ENCODE measurements at places on chromosomes 11 and 22.
A peak's percentile ranks its signal among the peaks of the same experiment; 100 is the strongest.

DNA sequence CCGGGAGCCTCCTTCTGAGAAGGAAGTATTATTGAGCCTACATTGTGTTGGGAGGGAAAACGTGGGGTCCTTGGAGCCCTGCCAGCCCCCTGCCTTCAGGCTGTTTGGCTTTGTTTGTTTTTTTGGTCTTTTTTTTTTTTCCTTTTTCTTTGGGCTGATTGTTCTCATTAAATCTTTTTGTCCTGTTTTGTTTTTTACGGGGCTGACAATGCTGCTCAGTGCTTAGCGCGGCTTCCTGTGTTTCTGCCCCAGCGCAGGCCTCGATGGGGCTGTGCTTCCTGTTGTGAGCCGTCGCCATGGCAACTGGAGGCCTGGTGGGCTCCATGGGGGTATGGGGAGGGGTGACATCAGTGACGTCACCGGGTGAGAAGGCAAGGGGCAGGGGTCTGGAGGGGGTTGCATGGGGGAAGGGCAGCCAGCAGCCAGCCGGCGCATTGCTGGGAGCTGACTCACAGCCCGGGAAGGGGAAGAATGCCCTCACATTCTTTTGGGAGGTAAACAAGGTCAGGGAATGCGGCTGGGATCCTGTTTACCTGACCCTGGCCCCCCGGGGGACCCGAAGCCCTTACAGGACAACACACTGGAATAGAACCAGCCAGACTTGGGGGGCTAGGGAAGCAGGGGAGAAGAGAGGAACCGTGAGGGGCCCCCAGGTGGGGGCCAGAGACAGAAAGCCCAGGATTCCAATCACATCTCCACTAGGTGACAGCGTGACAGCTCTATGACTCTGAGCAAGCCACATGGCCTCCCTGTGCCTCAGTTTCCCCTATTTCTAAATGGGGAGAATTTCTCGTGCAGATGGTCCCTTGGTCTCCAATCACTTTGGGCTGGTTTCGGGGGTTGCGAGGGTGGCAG lies 22.2 kb upstream of the CBX7 start:
- peak; percentile 28 for DNase-seq

- DNase-seq = no peak
These were observed 29.8 kb upstream of the LDHA start for GRCh38 chr11:18364495-18365073.

DNA sequence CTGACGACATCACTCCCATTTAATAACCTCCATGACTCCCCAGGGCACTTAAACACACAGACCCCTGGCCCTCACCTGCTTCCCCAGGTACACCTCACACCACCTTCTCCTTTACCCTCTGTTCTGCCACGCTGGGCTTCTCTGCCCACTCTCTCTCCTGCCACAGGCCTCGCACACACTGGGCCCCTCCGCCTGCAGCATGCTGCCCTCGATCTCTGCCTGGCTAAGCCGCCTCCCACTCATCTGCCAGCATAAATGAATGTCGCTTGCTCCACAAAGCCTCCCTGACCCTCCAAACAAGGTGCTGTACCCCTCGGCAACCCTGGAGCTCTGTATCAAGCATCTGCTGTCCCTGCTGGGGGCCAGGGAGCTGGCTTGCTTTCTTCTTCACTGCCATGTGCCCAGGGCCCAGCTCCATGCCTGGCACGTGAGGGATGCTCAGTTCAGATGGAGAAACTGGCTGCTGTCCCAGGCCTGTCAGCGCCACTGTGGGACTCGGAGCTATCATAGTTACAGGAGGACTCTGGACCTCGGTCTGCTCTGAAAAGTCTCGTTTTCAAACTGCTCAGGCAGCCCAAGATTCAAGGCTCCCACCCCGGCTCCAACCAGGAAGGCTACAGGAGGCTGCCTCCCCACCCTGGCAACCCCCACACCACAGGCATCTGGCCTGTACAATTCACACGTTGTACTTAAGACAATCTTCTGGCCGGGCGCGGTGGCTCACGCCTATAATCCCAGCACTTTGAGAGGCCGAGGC lies 11.9 kb downstream of the TTLL1 start:
- no peak for DNase-seq

- no peak for DNase-seq
These were observed 17.2 kb upstream of the CRYBB3 start for GRCh38 chr22:25182131-25183110.

- DNase-seq = no peak
These were observed 50.0 kb downstream of the PIK3C2A start for GRCh38 chr11:17157761-17158160.

GRCh38 chr11:130340671-130341319 lies 26.1 kb upstream of the ZBTB44 start:
- DNase-seq = no peak

DNA sequence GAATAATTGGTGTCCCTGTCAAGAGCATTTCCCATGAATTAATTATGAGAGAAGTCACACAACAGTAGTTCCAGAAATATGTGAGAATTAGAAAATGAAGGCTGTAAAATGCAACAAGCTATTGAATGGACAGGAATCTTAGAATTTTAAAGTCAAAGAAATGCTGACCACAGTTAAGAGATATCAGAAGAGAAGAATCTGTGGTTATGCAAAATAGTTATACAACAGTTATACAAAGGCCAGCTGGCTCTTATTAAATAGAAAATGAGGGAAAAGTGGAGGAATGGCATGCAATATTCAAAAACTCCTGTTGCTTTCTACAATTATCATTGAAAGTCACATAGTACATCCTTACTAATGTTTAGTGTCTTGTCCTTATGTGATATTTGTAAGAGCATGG lies 27.4 kb downstream of the CASP12 start:
- DNase-seq = no peak

DNA sequence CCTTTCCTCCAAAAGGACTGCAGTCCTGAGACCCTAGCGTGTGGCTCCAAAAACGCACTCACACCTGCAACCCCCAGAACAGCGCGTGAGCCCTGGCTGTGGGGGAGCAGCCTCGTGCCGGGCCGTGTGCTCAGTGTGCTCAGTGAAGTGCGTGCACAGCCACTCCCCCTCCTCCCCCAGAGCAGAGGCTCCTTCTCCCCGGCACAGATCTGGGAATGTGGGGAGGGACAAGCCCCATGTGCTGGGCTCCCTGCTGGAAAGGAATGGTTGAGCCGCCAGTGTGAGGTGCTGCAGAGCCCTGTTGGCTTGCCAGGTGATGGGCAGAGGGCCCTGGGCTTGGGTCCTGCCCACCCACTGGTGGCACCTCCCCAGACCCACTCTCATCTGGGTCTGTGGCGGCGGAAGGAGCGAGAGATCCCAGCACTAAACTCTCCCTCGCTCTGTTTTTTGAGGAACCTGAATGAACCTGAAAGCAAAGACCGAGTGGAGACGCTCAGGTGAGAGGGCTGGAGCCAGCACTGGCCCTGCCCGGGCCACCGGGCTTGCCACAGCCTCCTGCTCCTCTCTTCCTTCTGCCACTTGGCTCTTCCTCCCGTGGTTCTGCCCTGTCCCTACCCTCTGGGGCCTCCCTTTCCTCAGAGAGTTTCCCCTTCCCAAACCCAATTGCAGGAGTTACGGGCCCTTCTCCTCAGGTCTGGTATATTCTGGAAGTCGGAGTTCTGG lies 9.0 kb downstream of the RCOR2 start:
- no peak for DNase-seq

GRCh38 chr11:6693342-6694228 lies 10.4 kb upstream of the MRPL17 start:
- DNase-seq = peak; percentile 34
